NT2/D1 (cell line): ENCODE measurements at places on chromosomes 12 and 14.

- DNase-seq, result no peak
Measured at GRCh38 chr14:64709126-64709525, 4.9 kb downstream of the PLEKHG3 start.

- DNase-seq, result peak; percentile 46
Measured at GRCh38 chr12:75812271-75813018, 219.1 kb downstream of the PHLDA1 start.

- DNase-seq, result no peak
Measured at GRCh38 chr12:71054551-71054950, 103.2 kb downstream of the TSPAN8 start.

DNA sequence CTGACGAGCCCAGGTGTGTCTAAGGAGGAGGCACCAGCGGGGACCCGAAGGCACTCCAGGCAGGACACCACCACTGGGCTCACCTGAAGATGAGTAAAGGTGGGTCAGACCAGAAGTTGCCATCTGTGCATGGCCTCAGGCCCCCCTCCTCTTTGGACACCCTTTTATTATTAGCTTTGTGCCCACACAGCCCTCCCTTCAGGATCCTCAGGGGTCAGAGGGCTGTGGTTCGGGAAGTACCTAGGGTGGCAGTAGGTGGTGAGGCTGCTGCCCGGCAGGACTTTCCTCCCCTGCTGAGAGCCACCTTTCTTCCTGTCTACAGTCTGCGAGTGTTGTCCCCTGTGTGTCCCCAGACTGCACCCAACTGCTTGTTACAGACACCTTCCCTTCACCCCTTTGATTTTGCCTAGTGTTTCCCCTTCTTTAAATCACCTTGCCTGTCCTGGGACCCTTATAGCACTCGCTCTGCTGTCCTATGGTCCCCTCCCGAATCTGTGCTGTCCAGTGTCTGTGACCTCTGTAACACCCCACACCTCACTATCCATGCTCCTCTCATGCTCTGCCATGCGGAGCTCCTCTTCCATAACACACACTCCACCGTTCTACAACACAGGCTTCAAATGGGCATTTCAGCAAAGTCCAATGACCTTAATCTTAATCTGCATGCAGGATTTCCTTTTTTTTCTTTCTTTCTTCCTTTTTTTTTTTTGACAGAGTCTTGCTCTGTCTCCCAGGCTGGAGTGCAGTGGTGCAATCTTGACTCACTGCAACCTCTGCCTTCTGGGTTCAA is 25.7 kb downstream of the SOAT2 start:
- no peak for DNase-seq

DNA sequence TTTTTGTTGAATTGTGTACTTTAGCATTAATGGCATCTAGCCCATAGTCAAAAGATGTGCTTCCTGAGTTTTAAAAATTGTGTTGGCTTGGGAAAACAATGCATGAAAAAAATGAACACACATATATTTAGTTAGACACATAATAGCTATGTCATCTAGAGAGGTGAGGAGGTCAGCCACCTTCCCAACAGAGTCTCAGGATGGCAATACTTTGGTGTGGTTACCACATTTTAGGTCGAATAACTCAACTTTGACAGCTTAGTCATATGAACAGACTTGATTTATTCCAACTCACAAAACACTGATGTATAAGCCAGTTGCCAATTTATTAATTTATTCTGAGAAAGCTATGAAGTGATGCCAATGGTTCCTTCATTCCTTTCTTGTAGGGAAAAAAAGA is 114.0 kb downstream of the ETNK1 start:
- no peak for DNase-seq

DNA sequence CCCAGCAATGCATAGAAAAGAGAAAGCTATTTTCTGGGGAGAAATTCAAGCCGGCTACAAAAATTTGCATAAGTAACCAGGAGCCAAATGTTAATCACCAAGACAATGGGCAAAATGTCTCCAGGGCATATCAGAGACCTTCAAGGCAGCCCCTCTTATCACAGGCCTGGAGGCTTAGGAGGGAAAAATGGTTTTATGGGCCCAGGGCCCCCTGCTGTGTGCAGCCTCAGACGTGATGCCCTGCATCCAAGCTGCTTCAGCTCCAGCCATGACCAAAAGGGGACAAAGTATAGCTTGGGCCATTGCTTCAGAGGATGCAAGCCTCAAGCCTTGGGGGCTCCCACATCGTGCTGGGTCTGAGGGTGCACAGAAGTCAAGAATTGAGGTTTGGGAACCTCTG is 15.8 kb downstream of the TMEM233 start:
- no peak for DNase-seq
